Stimulated activated CD4-positive, alpha-beta T cell treated with anti-CD3 and anti-CD28 coated beads, Interleukin-15, amount 100 ng/mL, for 1 hour (primary cell): ENCODE measurements at places on chromosomes 5 and 9.

DNA sequence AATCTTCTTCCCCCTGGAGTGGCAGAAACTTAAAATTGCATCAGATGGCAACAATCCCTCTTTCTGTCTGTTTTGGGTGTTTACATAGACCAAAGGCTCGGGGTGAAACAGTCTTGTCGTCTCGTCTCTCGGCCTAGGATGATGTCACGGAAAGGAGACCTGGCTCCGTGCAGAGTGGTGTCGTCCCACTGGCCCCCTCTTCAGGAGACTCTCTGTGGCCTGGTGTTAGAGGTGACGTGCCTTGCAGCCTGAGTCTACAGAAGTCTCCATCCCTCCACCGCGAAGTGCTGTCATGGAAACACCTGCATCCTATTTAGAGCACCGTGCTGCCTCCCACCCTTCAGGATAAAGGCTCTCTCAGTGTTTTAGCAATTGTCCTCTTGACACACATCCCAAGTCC, 409.7 kb downstream of the IRX1 start:
- DNase-seq, result no peak

DNA sequence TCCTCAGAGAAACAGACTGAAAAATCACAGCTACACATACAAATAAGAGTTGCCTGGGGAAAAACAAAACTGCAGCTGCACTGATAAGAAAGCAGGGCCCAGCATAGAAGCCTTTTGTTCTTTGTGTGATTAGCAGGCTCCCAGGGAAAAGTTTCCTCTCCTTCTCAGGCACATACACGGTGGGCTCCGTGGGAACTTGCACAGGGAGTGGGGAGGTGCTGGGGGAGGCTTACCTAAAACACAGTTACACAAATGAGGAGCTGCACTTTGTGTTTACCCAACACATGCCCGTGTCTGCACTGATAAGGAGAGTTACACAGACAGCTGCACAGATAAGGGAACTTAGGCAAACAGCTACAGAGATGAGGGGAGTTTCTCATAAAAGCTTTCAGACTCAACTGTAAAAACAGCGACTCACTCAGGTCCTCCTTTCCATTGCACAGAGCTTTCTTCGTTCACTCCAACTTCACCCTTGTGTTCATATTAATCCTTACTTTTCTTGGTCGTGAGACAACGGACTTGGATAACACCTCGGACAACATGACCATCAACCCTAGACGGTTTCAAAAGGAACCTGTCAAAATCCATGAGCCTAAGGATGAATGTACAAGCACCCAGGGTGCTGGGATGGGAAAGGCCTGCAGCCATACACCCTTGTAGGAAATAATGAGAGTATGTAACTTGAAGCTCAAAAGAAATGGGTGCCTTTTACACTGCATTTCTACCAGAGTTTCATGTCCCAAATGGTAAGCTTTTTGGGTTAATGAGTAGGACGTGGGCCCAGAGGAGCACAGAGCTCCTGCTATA, 50.8 kb downstream of the SERINC5 start:
- DNase-seq, result no peak

DNA sequence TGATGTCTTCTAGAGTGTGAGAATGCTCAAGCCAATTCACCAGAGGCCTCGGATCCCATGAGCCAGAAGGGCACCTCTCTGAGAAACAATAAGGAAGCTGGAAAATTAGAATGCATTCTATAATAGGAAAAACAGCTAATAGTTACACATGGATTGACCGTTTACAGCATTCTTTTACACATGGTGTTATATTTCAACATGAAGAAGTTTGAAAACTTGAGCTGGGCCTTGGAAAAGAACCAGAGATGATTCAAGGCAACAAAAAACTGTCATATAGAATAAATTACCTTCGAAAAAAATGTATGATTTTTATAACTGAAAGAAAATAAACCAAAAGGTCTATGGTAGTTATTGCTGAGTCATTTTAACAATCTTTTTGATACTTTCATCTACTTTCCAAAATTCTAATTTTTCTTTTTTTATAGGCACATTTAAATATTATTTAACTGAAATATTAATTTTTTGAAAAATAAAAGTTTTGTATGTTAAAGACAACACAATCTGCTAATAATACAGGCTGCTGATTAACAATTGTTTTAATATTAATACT, 6.2 kb downstream of the SH3TC2 start:
- DNase-seq, result no peak

DNA sequence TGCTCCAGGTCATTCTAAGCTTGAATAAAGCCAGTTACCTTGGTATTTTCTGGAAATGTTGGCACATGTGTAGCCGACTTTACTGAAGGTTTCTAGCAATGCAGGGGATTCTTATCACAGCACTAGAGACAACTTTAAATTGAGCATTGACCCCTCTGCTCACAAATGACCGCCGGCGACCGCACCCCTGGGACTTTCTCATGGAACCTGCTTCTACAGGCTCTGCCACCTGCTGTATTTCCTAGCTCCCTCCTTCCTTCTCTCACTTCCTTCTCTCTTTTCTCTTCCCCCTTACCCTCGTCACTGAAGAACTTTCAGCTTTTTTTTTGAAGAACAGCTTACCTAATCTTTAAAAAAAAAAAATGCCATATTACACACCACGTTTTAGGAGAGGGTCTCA, 30.9 kb upstream of the DAB2 start:
- no peak for DNase-seq

DNA sequence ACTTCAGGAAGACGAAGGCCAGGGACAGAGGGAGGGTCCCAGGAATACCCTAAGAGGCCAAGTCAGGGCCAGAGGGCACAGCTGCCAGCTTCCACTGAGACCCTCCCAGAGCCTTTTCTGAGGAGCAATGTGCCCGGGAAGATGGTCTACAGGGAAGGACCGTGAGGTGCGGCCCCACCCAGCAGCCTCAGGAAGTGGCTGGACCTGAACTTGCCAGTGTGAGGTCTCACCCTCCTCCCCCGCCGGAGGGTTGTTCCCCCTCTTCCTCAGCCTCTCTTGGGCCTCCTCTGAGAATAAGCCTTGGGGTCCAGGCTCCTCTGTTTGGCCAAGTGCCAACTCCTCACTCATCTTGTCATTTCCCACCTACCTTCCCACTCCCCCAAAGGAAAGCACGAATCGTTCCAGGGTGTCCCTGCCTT, 13.4 kb upstream of the SLC25A51 start:
- DNase-seq, result no peak

GRCh38 chr5:124052201-124052600, 540.2 kb downstream of the CSNK1G3 start:
- DNase-seq, result no peak

GRCh38 chr5:154449786-154450185, 4.0 kb downstream of the SAP30L start:
- no peak for DNase-seq

DNA sequence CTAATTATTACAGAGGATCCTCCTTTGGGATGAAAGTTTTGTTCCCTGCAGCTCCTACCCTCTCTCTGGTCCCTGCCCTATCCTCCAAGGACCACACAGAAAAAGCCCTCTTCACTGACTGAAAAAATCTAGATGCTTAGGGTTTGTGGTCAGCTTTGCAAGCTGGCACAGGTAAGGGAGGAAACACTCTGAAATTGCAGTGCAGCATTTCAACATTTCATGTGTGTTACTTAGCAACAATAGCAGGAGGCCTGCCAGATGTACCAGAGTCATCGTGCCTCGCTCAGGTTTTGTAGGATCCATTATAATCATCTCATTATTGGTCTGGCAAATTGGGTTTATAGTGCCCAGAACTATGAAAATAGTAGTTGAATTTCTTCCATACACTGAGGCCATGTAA, 109.5 kb downstream of the PALM2AKAP2 start:
- no peak for DNase-seq

DNA sequence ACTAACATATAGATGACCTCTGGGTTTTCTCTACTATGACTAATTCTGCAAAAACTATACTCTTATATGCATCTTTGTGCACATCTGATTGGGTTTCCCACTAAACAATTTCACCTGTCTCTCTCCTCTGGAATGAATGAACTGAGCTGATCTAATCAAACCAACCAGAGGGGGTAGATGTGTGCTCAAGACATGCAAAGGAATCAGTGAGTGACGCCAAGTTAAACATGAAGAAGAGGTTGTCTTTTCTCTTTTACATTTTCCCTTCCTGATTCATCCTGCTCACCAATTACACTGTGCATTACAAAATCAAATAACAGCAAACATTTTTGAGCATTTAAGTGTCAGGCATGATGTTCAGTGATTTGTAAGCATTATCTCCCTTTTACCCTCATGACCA, 29.6 kb upstream of the GRXCR2 start:
- no peak for DNase-seq

- no peak for DNase-seq
Observed at GRCh38 chr5:79875230-79875629, 115.8 kb downstream of the MTX3 start.

DNA sequence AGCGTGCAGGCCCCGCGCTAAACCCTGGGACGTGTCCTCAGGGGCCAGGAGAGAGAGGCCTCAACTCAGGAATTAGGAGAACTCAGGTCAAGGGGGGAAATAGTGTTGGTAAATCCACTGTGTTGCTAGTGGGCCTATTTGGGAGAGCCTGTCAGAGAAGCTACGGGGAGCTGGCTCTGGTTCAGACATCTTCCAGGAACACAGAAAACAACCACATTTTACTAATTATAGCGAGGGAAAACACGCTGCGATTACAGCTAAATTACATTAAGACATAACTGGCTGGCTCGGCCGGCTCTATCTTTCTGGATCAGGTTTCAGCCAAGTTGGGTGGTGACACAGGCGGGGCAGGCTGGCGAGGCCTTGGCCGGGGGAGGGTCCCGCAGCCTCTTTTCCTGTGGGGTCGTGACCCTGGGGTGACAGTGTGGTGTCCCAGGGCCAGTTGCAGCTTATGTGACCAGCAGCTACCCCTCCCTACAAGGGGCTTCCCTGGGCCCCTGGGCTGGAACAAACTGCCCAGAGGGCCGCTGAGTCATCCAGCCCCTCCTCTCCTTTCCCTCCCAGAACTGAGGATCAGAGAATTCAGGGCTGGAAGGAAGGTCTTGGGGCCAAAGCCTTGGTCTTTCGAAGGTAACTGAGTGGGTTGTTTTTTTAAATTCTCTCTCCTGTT, 75.1 kb downstream of the FGF18 start:
- no peak for DNase-seq

DNA sequence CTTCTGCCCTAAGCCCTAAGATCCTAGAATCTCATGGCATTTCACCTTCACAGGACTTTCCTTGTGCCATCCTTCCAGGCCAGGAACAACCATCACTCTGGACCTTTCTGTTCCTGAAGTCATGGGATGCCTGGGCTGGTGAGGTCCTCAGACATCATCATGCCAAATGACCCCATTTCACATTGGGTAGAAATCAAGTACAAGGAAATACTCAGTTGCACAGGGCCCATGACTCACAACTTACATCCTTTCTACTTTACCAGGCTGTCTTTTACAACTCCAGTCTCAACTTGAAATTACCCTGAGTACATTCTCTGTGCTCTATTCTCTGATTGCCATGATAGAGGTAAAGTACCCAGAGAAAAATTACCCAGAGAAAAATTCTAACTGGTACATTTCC, 167.1 kb downstream of the PIK3R1 start:
- no peak for DNase-seq

GRCh38 chr9:27475057-27475595, 49.0 kb upstream of the IFNK start:
- no peak for DNase-seq

DNA sequence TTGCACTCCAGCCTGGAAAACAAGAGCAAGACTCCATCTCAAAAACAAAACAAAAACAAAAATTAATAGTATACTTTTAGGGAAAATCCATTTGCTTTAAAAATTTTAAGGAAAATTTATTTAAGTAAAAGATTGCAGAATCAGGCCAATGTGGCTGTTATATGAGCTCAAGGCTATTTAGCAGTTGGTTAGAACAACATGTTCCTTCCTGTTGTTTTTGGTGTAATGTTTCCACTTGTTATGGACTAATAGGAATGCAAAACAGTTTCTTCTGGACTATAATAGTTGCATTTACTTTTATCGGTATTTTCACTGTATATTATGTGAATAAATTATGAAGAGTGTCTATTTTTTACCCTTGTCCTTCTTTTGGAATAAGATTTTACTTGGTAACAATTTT, 3.0 kb upstream of the CDC42SE2 start:
- DNase-seq, result no peak

GRCh38 chr5:61245936-61246335, 83.7 kb upstream of the SMIM15 start:
- DNase-seq, result no peak

DNA sequence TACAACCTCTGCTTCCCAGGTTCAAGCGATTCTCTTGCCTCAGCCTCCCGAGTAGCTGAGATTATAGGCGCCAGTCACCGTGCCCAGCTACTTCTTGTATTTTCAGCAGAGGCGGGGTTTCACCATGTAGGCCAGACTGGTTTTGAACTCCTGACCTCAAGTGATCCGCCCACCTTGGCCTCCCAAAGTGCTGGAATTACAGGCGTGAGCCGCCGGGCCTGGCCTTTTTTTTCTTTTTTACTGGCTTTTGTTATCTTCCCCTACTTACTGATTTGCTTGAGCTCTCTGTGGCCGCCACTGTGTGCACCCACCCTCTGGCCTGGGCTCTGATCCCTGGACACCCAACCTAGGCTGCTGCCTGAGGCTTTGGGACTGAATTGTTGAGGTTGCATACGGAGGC, 60.3 kb downstream of the ANKRD33B start:
- DNase-seq, result no peak

- no peak for DNase-seq
Observed at GRCh38 chr5:108858959-108859358, 111.3 kb downstream of the FER start.

- DNase-seq, result no peak
Observed at GRCh38 chr9:84823421-84824271, 154.1 kb downstream of the NTRK2 start.

DNA sequence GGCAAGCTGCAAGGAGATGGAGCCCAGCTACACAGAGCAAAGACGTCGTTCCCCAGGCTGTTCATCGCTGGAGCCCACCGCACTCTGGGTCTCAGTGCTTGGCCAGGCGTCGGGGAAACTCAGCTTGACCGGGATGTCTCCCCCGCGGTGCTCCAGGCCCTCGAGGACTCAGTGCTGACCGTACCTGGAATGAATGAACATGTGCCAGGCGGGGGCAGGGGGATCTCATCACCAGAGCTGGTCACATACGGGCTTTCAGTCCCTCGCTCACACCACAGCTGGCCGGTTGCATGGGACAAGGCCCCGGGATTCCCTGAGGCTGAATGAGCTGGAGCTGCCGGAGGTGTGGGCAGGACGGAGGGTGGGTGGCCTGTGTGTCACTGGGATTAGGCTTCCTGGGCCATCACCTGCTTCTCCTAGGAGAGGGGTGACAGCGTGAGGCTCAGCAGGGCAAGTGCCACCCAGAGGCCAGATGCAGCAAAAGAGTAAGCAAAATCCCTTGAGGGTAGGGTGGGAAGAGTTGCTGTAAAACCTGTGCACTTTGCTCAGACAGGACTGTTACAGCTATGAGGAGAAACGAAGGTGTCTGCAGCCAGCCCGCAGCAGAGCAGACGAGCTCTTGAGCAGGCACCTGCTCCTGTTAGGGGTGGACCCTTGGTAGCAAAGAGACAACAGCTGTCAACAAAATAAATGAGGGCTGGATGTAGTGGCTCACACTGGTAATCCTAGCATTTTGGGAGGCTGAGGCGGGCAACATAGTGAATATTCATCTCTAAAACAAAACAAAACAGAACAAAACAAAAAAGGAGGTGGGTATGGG, 70.7 kb upstream of the RAPGEF1 start:
- no peak for DNase-seq
